ENCODE measurements at places on chromosomes 2 and 18.

GRCh38 chr18:57095884-57096283 is 51.0 kb upstream of the BOD1L2 start:
- no peak for DNase-seq

GRCh38 chr2:174577967-174578589 is 19.5 kb downstream of the WIPF1 start:
- peak; percentile 69 for DNase-seq

- DNase-seq, result no peak
Measured at GRCh38 chr18:32138332-32138982, 46.8 kb downstream of the RNF138 start.

DNA sequence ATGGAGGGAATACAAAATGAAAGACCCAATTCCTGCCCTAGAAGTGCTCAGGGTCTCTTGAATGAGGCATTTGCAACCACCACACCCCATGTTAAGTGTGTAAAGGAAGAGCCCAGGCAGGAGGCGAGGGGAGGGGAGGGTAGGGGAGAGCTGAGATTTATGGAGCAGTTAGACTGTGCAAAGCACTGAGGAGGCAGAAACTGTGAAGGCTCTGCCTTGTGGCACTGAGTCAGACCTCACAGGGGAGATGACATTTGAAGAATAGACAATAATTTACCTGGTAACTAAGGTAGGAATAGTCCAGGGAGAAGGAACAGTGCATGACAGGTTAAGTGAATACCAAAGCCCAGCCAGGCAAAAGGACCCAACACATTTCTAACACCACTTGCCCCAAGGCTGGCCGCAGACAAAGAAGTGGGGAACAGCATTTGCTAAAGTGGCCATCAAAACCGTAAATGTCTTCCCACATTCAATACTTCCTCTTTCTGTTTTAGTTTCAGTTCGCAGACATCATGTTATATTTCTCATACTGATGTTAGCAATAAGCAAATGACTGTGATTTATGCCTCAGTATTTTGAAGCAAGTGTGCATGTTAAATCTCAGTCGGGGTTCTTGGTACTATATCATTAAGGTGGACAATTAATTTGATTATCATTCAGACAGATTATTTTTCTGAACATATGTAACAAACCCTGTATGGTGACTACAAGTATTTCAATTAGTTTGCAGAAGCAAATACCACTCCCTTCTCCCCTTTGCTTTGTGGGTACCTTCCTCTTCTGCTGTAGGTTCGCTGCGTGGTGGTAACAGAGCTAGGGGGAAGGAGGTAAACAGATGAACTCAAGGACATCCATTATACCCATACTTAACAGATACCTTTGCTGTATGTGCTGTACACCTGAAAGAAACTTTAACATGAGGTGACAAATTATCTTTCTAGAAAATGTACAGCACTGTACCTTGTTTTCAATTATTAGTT is 27.5 kb downstream of the CDH20 start:
- DNase-seq, result no peak

GRCh38 chr2:195508139-195508455 is 148.9 kb upstream of the SLC39A10 start:
- no peak for DNase-seq

DNA sequence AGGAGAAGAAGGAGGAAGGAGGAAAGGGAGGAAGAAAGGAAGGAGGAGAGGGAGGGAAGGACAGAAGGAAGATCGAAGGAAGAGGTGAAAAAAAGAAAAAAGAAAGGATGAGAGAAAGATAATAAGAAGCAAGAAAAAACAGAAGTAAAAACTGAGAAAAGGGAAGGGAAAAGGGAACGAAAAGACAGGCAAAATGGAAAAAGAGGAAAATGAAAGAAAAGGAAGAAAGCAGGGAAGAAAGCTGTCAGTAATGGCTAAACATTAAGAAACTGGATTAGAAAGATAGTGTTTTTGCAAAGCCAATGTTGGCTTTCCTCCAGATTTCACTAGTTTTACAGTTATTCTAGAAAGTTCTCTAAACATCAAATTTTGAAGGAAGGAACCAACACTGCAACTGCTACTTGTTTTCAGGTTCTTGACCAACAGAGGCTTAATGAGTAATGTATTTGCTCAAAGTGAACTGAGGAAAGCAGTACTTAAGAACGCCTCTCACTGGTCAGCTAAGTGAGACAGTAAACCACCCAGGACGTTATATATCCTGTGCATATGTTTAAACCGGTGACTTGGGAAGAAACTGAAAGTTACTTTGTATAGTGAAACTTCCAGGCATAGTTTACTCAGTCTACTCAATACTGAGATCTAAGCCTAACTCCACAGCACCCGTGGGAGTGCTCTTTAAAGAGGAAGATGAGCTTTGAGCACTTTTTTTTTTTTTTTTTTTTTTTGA is 286.2 kb upstream of the TRIB2 start:
- no peak for DNase-seq

- no peak for DNase-seq
Measured at GRCh38 chr2:133774654-133775015, 206.4 kb upstream of the NCKAP5 start.

GRCh38 chr18:2971741-2972552 is 41.0 kb downstream of the LPIN2 start:
- no peak for DNase-seq

GRCh38 chr2:237059155-237059875 is 26.4 kb upstream of the COPS8 start:
- DNase-seq, result no peak

GRCh38 chr2:238493411-238493810 is 66.7 kb downstream of the ASB1 start:
- DNase-seq, result no peak

DNA sequence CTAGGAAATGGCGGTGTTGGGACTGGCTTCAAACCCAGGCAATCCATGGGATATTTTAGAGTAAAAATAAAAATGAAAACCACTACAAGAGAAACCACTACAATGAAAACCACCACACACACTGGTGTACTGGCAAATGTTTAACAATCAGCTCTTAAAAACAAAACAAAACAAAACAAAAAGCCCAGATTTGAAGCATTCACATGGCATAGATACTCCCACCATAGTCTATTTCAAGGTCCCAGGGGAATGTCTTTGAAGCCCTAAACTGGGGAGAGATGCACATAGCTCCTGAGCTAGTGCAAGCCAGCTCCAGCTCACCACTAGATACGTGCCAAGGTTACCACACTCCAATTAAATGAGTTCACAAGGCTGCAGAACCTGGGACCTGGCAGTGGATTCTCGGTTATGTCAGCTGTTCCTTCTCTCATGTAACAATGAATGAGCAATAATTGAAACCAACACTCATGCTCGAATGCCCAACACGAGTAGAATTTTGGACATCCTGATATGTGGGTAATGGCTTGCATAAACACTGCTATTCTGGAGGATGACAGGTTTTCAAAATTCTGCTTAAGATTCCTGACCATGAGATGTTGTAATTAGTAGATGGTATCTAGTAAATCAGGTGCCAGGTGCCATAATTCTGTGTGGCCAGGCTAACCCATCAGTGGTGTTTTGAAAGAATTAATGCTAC is 102.2 kb downstream of the OSBPL6 start:
- no peak for DNase-seq

GRCh38 chr2:172634477-172634876 is 78.6 kb downstream of the PDK1 start:
- DNase-seq, result no peak

DNA sequence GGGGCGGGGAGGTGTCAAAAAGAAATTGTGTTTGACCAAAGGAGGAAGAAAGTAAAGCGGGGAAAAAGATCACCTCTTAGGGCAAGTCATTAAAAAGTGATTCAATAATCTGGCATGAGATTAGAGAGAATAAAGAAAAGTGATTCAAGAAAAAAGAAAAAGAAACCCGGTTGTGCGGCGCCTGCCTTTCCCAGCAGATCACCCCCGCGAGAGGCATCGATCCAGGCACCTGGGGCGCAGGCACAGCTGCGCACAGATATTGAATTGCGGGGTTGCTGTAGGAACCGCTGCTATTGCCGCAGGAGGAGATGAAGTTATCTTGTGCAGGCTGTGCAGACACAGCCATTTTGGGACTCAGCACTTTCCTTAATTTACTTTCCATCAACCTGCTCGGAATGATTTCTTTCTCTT is 71.2 kb downstream of the PLB1 start:
- DNase-seq, result no peak

DNA sequence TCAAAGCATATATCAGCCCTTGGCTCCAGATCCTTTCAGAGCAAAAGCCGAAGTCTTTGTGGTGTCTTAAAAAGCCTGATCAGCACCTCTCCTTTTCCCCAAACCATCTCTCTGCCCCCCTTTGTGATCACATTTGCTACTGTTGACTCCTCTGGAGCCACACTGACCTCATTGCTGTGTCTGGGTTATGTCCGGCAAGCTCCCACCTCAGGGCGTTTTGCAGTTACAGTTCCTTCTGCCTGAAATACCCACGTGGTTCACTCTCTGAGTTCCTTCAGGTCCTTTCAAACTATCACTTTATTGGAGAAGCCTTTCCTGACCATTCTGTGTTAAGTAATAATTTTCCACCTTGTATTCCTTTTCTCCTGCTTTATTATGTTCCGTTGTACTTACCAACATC is 11.8 kb downstream of the C2orf69 start:
- no peak for DNase-seq

- no peak for DNase-seq
Measured at GRCh38 chr18:8515142-8515865, 93.9 kb upstream of the RAB12 start.

GRCh38 chr2:130837175-130837810 is 579 bp downstream of the ARHGEF4 start:
- DNase-seq, result no peak

DNA sequence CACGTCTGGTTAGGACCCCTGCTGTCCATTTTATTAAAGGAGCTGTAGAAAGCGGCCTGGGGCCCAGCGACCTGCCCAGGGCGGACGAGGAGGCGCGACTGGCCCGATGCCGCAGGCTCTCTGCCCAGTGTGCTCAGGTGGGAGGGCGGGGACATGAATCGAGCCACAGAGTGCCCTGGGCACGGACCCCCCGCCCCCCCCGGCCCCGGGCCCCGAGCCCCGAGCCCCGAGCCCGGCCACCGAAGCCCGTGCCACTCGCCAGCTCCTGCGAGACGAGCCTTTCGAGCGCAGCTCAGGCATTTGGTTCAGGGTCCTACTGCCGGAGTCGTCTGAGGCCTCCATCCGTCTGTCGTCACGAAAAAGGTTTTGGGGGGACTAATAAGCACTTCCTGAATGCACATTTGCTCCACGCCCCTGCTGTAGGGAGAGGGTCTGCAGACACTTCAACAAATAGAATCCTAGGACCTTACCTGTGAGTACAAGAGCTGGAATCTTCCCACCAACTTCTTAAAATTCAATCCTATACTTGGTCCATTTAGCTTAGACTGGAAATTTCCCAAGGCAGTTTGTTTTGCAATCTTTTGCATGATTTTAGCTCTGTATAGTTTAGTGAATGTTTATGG is 602 bp upstream of the ADAM17 start:
- no peak for DNase-seq

DNA sequence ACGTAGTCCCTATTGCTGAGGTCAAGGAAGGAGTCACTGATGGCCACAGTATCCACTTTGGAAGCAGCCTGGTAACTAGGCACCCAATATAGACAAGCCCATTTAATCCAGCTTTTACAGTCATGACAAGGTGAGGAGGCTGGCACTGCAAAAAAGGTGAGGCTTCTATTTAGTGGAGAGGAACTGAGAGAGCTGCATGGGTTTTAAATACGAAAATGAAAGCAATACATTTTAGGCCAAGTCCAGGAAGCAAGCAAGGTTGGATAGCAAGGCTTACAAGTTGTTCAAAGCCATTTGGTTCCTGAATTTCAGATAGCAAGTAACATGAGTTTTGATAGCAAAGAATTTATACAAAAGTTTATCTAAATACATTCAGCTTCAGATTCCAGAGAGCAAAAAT is 80.4 kb downstream of the SGPP2 start:
- DNase-seq, result no peak

GRCh38 chr2:152648336-152648735 is 68.9 kb downstream of the PRPF40A start:
- DNase-seq, result no peak

- peak; percentile 0 for DNase-seq
Measured at GRCh38 chr18:41703744-41704530, 251.1 kb upstream of the PIK3C3 start.

GRCh38 chr2:120826260-120826648 is 90.6 kb downstream of the GLI2 start:
- no peak for DNase-seq

GRCh38 chr2:50491541-50492476 is 540.1 kb downstream of the NRXN1 start:
- peak; percentile 6 for DNase-seq

GRCh38 chr18:56173542-56174220 is 464.7 kb downstream of the TXNL1 start:
- DNase-seq, result peak; percentile 6

GRCh38 chr2:133977405-133977804 is 276.5 kb upstream of the MGAT5 start:
- no peak for DNase-seq

- DNase-seq, result no peak
Measured at GRCh38 chr18:74797577-74798151, 200.0 kb downstream of the ZNF407 start.

GRCh38 chr18:11719621-11720020 is 30.6 kb downstream of the GNAL start:
- DNase-seq, result no peak

DNA sequence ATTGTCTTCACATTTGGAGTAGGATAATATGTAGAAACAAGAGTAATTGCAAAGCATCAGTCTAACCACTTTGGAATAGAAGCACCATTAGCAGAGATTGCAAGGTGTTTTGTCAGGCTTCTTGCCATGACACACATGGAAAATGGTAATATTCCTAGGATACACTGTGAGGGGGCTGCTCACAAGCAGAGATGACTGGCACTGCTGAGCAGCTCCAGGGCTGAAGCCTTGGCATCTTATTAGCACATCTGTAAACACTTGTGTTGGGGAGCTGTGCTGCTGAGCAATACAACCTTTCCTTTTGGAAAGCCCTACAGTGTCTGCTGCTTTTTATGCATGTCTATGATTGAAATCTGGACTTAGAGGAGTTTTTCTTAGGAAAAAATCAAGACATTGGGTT is 602.2 kb downstream of the XIRP2 start:
- no peak for DNase-seq

GRCh38 chr2:221448844-221449390 is 123.2 kb downstream of the EPHA4 start:
- no peak for DNase-seq

DNA sequence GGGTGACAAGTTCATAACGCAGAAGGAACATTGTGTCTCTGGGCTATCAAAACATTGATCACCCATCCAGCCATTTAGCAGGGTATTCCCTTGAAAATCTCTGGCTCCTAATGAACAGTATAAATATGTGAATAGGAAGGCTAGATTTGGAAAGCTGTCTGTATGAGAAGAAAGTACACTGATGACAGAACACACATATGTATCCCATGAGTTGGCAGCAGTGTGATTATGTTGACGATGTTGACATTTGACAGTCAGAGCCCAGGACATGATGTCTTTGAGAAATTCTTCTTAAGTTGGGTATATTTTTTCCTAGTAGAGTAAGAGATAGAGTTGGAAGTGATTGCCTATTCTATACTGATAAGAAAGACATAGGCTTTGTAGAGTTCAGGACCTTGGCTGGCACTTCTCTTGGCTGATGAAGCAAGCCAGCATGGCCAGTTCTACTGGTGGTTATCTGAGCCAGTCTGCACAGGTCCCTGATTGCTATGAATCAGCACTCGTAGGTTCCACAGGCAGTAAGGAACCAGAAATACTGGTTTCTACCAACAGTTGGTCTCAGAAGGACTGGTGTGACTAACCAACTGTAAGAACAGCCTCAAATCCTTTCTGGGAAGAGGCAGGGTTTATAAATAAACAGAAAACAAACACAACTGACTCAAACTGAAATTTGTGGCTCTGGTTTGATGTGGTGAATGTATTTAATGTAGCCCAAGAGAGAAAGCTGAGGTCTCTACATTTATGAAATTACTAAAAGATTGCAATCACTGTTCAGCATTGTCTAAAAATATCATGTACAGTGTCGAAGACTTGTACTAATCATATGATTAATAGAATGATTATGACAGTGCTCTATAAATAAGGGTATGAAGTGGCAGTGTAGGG is 43.9 kb upstream of the RAPH1 start:
- peak; percentile 92 for DNase-seq
